ENCODE measurements at places on chromosomes 6 and 20.

DNA sequence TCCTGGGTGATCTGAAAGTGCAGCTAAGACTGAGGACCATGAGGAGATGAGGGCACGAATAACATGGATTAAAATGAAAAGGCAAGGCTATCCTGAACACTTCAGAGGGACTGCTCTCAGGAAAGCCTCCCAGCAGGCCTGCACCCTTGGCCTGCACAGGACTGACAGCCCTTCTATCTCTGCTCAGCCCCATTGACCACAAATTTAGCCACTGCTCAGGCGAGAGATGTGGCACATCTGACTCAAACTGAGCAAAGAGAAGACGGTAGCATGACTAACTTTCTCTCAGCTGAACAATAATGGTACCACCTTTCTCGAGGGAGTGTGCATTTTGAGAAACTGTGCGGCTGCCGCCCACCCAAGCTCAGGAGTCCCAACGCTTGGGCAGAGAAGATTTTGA lies 257.5 kb downstream of the ADGB start:
- no peak for DNase-seq

GRCh38 chr6:1176567-1176966 lies 135.3 kb upstream of the FOXQ1 start:
- no peak for DNase-seq

- no peak for DNase-seq
Observed at GRCh38 chr6:14664621-14665315, 547.2 kb downstream of the CD83 start.

GRCh38 chr6:73032586-73032985 lies 192.7 kb downstream of the KHDC1L start:
- no peak for DNase-seq

DNA sequence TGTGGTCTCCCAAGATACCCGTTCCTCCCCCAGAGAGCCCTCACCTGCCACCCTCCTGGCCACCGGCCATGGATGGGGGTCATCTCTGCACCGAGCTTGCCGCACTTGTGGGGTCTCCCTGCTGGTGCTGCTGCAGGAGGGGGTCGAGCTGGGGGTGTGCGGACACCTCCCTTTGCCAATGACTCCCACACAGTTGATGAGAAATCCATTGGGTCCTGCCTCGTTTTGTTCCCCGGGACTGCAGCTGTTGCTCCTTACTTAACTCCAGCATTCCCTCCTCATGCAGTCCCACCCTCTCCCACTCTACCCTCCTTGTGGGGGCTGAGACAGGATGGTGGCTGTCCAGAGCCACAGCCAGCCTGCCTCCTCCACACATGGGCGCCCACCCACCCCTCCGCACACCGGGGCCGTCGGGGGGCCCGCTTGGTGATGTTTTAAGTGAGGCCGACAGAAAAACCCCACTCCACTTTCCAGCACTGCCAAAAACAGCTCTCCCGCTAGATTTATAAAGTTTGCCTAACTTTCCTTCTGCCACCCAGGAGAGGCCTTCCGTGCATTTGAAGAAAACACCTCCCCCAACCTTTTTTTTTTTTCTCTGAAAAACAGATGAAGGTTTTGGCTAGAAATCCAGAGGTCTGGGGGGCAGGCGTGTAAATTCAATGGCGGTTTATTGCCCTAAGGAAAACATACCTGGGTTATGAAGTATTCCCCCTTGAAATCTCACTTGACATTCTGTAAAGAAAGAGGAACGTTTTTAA lies 53.5 kb upstream of the APCDD1L start:
- no peak for DNase-seq

GRCh38 chr20:21490105-21490504 lies 23.8 kb downstream of the NKX2-2 start:
- no peak for DNase-seq

Measured in activated T-helper 1 cell treated with Interleukin-2 at 50 U/mL for 16 hours (primary cell).